Stimulated activated CD8-positive, alpha-beta memory T cell treated with anti-CD3 and anti-CD28 coated beads, Interleukin-7, amount 100 ng/mL, for 24 hours (primary cell): ENCODE measurements at places on chromosomes 7 and 10.

DNA sequence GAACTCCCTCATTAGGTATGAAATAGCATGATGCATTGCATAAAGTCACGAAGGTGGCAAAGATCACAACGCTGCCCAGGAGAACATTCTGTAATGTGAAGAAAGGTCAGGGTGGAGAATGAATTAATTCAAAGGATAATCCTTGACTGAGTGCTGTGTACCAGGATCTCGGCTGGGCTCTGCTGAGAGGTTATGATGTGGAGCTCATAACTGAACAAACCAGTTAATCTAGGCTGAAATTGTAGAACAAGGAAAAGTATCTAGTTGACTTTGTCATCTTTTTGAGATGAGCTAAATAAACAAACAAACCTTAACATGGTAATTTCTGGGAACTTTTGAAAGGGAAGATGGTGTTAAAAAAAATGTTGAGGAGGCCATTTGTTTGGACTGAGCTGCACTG, 6.1 kb downstream of the MSMB start:
- DNase-seq: no peak

- no peak for DNase-seq
Measured at GRCh38 chr7:94556028-94556427, 46.4 kb downstream of the CASD1 start.

- DNase-seq: no peak
Measured at GRCh38 chr7:119711104-119711503, 561.9 kb upstream of the KCND2 start.

- DNase-seq: no peak
Measured at GRCh38 chr10:3835770-3836169, 50.8 kb upstream of the KLF6 start.

- DNase-seq: no peak
Measured at GRCh38 chr7:48398191-48398590, 226.9 kb downstream of the ABCA13 start.

DNA sequence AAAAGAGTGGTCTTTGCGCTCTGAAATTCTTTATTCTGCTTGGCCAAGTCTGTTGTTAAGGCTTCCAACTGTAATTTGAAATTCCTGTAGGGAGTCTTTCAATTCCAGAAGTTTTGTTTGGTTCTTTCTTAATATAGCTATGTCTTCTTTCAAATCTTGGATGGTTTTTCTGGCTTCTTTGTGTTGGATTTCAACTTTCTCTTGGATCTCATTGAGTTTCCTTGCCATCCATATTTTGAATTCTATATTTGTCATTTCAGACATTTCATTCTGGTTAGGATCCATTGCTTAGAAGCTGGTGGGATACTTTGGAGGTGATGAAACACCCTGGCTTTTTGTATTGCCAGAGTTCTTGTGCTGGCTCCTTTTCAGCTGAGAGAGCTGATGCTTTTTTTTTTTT, 55.5 kb downstream of the ZNF783 start:
- DNase-seq: no peak

DNA sequence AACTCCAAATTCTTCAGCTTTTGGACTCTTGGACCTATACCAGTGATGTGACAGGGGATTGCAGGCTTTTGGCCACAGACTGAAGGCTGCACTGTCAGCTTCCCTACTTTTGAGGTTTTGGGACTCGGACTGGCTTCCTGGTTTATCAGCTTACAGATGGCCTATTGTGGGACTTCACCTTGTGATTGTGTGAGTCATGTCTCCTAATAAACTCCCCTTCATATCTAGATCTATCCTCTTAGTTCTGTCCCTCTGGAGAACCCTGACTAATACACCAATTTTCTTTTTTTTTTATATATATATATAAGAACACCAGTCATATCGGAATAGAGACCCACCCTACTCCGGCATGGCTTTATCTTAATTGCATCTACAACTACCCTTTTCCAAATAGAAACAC, 166.8 kb downstream of the ETV1 start:
- no peak for DNase-seq

DNA sequence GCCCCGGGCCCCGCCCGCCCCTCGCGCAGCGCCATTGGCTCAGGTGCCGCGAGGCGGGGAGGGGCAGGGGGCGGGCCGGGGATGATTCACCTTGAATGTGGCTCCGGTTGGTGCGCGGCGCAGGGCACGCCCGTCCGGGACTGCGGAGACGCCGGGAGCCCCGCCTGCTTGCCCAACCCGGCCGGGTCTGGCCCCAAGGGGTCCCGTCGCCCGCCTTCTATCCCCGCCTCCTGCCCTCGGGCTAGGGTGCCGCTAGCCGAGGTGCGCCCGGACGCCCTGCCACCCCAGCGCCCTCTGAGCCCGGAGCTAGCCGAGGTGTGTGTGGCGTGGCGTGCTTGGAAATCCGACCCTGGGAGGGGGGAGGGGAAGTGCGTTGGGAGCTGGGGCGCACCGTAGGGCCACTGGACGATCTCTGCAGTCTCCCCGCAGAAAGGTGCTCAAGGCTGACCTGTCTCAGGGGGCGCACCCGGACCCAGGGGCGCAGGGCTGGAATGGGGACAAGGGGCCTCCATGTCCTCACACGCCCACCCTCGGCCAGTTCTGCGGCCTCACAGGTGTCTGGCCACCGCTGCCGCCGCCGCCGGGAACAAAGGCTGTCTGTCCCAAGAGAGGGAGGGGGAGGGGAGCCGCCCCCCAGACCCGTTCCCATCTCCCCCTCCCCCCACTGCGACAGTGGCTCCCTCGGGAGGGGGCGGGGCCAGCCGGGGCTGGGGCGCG, 168.9 kb downstream of the NRF1 start:
- DNase-seq: peak; percentile 59

DNA sequence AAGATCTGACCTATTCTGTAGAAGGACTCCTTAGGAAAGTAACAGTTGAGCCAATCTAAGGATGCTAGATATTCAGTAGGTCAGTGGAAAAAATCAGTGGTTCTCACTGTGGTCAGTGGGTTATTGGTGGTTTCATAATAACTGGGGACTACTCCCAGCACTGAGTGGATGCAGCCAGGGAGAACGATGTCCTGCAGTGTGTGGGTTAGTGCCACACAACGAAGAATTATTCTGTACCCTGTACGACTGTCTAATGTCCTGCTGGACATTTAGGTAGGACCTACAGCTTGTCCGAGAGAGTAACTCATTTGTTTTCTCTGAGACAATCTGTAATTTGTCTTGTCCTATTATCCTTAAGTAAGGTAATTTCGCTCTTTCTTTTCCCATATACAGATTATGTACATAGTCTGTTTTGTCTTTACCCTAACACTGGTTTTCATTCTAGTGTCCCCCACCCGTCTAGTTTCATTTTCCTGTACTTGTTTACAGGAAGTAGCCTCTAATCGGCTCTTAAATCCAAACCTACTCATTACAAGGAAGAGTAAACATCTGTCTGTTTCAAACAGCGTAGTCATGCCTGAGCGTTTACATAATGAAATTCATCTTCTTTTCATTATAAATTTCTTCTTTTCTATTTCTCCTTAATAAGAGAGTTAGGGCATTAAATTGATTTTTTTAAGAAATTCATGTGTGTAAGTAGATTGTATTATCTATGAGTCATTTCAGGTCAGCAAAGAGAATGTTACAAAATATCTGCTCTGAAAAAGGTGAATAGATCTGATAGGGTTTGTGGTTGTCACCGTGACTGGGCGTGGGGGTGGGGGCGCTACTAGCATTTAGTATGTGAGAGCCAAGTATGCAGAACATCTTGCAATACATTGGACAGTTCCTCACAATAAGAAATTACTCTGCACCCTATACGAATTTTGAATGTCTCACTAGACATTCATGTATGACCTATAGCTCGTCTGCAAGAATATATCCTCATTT, 8.3 kb upstream of the ZC3HAV1L start:
- peak; percentile 41 for DNase-seq

GRCh38 chr7:134420424-134421125, 38.3 kb downstream of the AKR1B1 start:
- no peak for DNase-seq

DNA sequence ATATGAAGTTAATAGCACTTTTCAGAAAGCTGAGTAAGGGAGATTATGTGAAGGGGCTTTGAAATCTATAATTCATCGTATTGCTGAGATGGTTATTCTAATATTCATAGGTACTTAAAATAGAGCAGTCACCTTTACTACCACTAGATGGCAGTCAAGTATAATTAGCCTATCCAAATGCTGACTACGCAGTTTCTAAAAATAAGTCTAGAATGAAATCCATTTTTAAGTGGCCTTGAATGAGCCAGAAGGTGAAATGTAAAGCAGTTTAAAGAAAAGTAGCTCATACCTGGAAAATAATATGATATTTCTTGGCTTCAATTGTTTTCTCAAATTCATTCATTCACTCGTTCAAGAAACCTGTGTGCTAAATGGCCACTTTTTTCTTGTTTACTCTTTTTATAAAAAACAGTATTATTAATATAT, 1277.1 kb downstream of the GATA3 start:
- DNase-seq: no peak
